ENCODE measurements at places on chromosomes 2 and 18.
A peak's percentile ranks its signal among the peaks of the same experiment; 100 is the strongest.

- no peak for DNase-seq
Measured at GRCh38 chr2:56231361-56231760, 47.6 kb downstream of the CCDC85A start.

DNA sequence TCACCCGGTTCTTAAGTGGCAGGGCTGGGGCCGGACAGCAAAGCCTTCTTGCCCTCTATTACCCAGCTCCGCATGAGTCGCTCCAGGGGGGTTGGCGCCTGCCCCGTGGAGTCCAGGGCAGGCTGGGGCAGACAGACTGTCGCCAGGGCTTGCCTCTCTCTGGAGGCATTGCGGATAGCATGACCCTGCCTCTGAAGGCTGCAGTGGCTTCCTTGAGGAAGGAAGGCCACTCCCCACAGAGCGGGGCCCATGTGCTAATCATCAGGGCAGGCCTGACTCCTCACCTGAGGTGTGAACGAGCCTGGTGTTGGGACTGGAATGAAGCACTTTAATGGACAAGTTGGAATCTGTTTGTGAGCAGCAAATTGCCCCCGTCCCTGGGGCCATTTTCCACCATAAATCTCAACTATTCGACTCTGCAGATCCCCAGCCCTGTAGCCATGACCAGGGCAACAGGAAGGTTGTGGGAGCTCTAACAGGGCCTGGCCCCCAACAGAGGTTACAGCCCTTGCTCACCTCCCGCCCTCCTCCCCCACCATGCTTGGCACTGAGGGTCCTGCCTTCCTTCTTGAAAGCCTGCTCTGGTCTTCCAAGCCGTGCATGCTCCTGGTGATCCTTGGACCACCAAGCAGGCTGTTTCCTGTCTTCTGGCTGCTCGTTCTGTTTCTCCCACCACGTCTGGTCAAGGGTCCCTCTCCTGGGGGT is 144.9 kb upstream of the HAAO start:
- no peak for DNase-seq

GRCh38 chr18:6557057-6557769 is 142.5 kb upstream of the L3MBTL4 start:
- DNase-seq: no peak

DNA sequence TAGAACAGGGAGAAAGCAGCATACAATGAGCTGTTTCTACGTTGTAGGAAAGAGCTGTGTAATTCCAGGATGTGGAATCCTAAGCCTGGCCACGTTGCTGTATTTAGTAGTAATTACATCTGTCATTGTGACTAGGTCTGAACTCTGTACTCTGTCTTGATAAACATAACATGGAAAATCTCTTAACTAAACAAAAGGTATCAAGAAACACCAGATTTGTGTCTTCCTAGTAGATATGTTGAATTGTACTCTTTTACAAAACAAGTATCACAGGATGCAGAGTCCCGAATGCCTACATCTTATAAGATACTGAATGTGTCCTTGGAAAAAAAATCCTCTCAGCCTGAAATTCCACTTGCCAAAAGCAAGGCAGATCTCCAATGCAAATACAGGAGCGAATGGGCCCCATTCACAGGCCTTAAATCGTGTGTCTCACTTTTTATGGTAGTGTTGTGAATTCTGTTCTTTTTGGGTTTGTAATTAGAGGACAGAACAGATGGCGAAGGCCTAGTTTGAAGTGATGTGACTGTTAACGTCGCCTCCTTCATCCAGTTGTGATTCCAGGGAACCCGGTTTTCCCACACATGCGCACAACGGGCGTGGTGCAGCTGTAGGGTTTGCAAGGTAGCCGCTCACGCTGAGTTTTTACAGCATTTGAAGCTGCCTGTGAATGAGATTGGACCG is 246.5 kb downstream of the GBX2 start:
- no peak for DNase-seq

- peak; percentile 21 for DNase-seq
Measured at GRCh38 chr2:215949991-215950404, 63.4 kb downstream of the MREG start.

DNA sequence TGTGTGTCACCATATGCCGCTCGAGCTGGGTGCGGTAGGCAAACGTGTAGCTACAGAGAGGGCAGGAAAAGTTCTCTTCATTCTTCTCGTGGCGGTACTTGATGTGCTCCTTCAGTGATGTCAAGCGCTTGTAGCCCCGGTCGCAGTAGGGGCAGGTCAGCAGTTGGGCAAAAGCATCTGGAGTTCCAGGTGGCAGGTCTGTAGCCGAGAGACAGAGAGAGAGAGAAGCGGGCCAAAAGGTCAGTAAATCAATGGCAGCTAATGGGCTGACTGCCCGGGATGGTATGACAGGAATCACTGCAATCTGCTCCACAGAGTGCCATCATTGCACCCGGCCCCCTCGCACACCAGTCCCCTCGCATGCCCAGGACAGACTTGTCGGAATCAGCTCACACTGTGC is 116.0 kb downstream of the ZEB2 start:
- DNase-seq: no peak

- DNase-seq: no peak
Measured at GRCh38 chr2:128807317-128807716, 488.6 kb upstream of the HS6ST1 start.

Measured in germinal center (tissue), 1 donor.